RWPE1 (cell line): ENCODE measurements at places on chromosomes 2 and 18.

- DNase-seq, result no peak
Measured at GRCh38 chr2:23478087-23478932, 93.3 kb downstream of the KLHL29 start.

DNA sequence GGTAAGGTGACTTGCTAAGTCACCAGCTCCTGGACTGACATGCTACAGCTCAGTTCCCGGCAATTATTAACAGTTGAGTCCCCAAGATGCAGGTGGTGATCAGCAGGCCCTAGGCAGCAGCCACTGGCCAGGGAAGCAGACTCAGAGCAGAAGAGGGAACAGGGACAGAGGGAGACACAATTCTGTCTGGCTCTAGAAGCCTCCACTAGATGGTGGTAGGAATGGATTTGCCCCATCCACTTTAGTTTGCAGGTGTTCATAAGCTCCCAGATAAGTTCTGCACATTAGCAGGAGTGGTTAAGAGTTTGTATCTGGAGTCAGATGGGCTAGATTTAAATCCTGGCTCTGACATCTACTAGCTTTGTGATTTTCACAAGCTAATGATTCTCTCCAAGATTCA is 25.5 kb upstream of the SLC1A4 start:
- no peak for DNase-seq

GRCh38 chr2:8677646-8678592 is 3.9 kb upstream of the ID2 start:
- DNase-seq, result no peak

DNA sequence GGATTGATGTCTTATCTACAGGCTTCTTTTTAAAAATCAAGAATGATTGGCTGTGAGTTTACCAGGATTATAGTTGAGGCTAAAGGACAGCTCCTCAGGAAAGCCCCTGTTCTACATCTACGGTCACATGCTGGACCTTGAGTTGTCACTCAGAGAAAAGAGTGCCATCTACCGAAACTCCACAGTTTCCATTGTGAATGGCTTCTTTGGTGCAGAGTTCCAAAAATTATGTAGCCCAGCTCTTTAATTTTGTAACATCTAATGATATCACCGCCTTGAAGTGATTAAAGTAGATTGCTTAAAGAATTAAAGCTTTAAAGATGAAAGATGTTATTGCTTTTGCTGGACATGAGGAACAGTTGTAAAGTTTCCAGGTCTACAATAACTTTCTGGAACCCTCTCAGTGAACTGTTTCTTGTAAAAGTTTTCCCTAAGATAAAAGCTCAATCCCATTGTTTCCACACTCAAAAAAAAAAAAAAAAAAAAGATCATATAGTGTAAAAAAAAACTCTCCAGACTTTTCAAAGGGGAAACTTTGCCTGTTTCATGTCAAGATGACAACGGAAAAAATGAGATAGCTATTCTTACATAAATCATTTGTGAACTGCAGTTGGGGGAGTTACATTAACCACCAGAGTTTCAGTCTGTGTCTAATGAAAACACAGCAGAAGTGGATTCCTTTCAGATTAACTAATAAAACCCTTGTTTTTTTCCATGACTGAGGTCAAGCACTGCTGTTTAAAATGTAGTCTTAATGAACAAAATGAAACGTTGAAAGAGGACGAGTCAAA is 4.3 kb downstream of the COL3A1 start:
- DNase-seq, result no peak

- DNase-seq, result no peak
Measured at GRCh38 chr2:235083822-235084221, 132.0 kb downstream of the SH3BP4 start.

GRCh38 chr2:12694990-12695774 is 21.6 kb upstream of the TRIB2 start:
- no peak for DNase-seq

GRCh38 chr2:236291476-236291875 is 27.3 kb upstream of the ASB18 start:
- DNase-seq, result no peak

DNA sequence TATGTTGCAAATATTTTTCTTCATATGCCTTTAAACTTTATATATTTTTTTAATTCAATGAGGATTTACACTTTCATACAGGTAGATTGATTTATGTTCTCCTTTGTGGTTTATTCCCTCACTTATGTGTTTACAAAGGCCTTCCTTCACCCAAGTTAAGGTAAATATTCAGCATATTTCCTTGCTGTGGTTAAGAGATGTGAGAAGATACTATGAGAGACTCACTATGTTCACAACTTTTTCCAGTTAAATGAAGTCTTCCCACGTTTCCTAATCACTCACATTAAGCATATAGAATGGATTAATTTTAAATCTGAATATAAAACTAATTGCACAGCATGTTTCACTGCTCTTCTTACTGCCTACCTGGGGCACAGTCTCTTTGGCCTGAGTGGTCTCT is 597 bp downstream of the PECR start:
- no peak for DNase-seq
